GM23248 (cell line): ENCODE measurements at places on chromosomes 1 and 21.

- no peak for DNase-seq
Measured at GRCh38 chr1:145747398-145748247, 28.3 kb downstream of the CD160 start.

DNA sequence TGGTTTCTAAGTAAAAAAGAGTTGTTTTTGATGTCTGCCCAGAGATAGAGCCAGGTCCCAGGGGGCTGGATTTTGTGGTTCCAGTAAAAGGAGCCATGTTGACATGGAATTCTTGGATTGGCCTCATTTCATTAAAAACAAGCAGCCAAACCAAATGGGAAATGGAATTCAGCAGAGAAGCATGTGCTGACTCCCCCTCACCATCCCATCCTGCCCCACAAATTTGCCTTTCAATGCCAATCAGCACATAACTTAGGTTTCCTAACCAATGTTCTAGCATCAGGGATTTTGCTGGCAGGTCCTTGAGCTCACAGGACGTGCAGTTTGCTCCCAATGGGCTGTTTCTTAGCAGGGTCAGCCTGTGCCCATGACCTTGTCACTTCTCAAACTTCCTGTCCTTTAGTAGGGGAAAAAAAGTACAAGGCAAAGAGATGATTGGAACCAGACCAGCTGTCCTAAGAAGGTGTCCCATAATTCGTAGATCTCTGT lies 101.5 kb upstream of the GADD45A start:
- DNase-seq = no peak

DNA sequence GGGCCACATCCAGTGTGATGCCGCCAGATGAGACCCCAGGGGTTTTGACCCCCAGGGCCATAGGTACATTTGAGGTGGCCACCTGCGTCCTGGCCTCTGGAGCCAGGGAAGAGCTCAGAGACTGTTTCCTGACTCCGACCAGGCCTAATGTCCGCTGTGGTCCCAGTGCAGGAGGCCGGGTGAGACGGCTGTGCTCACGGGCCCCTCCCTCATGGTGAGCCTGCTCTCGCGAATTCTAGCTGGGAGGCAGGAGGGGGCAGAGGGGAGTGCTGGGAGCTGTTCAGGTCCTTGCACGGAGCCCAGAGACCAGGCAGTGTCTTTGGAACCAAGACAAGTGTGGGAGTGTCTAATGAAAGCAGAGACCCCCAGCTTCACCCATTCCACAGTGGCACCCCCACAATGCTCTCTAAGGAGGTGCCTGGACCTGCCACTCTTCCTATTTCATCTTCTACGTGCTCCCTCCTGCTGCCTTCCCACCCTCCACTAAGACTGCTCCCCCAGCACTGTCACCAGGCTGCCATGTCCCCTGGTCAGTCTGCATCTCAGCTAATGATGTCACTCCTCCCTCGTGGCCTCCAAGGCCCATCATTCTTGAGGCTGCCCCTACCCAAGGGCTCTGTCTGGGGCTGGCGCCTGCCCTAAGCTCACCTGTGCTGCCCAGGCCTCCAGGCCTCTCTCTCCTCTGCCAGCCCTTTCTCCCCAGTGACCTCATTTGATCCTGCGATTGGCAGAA lies 256.3 kb upstream of the C1orf174 start:
- DNase-seq = no peak

DNA sequence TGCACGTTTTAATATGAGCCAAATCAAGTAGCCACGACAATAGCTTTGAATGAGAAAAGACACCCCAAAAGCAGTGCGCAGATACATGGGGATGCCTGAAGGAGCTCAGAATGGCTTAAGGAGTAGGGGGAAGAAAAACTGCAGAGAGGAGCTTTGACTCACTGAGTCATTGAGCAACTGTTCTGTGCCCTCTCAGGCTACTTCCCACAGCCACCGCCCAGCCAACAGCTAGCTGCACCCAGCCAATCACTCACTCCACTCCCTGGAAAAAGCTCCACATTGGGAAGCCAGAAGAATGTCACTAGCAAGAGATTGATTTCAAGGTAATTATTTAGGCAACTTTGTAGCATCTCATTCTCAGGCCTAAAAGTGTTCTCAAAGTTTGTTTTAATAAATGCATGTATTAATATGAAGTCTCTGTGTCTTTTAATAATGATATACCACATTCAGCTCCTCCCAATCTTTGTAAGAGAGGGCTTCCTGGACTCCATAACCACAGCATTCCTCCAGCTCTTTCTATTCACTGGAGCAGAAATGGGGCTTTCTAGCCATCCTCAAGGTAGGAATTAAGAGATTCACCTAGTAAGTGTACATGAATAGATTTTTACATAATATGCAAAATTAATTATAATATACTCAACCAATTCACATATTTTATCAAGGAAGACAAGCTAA lies 16.8 kb downstream of the DUSP10 start:
- DNase-seq = peak; percentile 91

DNA sequence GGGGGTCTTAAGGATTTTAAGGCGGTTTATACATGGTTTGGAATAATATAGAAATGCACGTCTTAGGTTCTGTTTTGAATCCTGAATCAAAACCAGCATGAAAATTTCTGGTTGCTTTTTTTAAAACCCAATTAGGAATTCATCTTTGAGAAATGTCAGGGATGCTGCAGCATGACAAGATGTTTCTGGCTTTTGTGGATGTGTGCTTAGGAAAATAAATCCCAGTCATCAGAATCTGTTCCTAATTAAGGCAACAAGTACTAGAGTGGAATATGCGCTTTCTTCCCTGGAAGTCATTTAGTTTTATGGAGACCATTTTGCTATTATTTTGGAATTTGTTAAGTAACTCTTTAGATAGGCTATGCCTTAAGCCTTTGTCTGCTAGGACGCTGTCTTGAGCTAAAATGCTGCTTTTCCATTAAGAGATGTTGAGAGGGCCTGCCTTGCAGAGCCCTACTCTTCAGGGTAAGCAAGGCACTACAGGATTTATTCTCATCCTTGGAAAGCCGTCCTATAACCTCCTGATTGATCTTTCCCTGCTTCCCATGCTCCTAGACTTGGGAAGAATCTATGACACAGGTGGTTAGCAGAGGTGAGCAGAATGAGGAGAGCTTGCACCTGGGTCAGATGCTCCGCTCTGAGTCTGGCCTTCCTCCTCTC lies 332.8 kb downstream of the DISC1 start:
- DNase-seq = no peak

GRCh38 chr1:143680304-143680703 lies 291.5 kb downstream of the FAM72C start:
- no peak for DNase-seq

DNA sequence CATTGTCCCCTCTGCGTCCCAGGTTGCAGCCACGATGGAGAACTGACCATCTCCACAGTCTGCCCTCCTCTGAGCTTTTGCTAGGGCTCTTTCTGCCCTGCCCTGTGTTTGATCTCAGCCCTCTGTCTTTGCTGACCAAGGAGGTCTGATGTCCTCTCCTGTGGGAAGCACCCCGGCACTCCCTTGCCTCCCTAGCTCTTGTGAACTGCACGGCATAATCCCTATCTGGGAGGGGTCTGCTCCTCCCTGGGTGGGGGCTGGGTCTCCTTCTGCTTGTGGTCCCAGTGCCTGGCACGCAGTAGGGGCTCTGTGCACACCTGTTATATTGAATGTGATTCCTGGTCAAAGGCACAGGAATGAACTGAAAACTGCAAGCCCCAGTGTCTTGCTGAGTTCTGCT lies 2.4 kb downstream of the DRAXIN start:
- no peak for DNase-seq

GRCh38 chr1:198849093-198849492 lies 210.3 kb downstream of the PTPRC start:
- no peak for DNase-seq

DNA sequence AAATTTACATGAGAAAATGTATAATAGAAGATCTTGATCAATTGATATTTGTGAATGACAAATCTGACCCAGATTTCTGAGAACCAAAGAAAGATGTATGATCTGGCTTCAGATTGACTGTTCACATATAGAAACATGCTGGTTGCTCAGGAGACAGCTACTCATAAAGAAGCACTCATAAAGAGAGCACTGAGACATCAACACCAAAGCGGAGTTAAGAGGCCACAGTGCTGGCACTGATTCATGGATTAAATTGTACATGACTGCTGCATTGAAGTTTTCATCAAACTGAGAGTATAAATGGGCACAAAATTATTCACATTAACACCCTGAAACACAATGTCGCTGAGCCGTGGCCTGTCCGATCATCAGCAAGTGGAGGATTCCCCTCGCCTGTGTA lies 46.2 kb downstream of the SH3GLB1 start:
- no peak for DNase-seq

DNA sequence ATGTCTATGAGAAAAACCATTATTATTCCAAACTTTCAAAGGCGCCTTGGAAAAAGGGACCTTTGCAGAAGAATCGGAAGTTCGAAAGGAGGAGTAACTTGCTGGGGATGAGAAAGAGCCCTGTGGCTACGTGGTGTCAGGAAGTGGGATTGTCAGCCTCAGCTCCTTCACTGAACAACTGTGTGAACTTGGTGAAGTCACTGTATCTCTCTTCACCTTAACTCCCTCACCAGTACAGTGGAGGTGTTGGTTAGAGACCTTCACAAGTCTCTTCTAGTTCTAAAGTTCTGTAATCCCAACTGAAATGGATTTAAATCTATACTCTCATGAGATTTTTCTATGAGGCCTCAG lies 285.6 kb downstream of the CACNA1E start:
- DNase-seq = no peak
